Adrenal gland (tissue), 19 donors: ENCODE measurements at places on chromosomes 7 and 10. TPM values are rescaled to one million over a fixed set of nuclear protein-coding genes. Genes with fewer than 3 reads are reported as not detected.

DNA sequence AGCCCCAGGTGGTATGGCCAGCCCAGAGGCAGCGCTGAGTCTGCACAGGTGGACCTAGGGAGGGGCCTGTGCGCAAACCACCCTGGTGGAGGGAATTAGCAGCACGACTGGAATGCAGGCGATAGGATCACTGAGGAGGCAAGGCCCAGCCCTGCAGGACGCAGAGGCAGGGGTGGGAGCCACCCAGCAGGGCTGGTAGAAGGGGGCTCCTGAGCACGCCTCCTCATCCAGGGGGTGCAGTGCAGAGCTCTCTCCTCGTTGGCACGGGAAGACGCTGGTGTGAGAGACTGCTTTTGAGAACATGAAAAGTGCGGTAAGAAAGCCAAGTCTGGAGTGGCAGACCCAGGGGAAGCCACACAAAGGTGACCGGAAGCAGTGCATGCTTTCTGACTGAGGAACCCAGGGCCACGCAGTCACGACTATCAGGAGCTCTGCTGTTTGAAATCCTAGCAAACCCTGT is 6.0 kb downstream of the FXYD4 start:
- DNase-seq: no peak

- DNase-seq: no peak
Measured at GRCh38 chr7:26658389-26659084, 205.9 kb downstream of the SKAP2 start.

- DNase-seq: no peak
Measured at GRCh38 chr10:11407939-11408338, 203.5 kb downstream of the USP6NL start.

- peak; percentile 81 for DNase-seq
Measured at GRCh38 chr7:91034459-91035368, 229.5 kb upstream of the FZD1 start.

DNA sequence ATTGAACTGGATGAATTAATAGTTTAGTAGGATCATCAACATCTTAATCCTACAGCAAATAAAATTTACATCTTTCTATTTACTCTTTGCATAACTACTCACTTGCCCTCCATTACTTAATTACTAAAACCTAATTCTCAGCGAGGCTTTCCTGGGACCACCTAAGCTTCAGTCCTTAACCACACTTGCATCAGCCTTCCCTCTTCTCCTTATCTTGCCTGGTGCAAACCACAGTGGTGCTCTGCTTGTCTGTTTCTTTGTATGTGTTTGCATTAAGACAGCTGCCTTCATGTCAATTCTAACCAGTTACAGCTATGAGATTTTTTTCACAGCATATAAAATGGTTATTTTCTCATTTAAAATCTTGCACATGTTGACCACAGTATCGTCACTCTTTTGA is 72.6 kb upstream of the ZNF92 start:
- no peak for DNase-seq

- peak; percentile 68 for DNase-seq
Measured at GRCh38 chr10:43409385-43410109, 561 bp upstream of the HNRNPF start.

DNA sequence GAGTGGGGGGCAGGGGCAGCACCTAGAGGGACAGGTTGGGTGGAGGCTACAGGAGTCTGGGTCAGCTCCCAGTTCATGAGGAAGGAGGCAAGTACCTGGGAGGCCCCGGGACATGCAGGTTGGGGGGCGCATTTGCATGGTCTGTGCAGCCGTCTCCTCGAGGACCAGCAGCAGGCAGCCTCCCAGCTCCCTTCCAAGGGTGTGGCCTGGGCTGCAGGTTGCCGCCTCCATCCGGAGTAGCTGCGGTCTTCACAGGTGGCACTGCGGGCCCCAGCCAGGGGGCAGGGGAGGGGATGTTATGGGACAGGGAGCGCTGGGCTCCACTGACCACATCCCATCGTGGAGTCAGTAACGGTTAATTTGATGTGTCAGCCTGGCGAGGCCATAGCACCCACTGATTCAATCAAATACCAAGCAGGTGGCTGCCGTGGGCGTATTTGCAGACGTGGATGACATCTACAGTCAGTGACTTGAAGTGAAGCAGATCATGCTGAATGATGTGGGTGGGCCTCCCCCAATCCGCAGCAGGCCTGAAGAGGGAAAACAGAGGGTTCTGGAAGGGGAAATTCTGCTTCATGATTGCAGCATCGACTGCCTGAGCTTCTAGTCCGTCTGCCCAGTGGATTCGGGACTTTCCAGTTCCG is 81.6 kb downstream of the PRKAG2 start:
- peak; percentile 83 for DNase-seq

DNA sequence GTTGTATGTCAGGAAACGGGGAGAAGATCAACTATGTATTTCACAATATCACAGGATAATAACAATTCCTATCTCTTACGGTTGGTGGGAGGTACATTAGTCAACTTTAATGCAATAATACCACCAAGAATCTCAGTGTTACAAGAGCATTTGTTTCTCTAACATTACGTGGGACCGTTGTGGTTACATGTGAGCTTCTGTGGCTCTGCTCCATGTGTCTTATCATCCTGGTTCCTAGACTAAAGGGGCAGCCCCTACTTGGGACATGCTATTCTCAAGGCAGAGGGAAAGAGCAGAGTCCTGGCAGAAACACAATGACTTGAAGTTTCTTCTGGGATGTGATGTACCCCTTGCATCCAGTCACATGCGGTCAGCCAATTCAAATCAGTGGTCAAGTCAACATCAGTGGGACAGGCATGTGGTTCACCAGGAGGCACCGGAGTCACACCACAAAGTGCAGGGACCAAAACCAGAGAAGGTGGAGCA is 2.5 kb upstream of the ZNF22 start:
- DNase-seq: no peak

DNA sequence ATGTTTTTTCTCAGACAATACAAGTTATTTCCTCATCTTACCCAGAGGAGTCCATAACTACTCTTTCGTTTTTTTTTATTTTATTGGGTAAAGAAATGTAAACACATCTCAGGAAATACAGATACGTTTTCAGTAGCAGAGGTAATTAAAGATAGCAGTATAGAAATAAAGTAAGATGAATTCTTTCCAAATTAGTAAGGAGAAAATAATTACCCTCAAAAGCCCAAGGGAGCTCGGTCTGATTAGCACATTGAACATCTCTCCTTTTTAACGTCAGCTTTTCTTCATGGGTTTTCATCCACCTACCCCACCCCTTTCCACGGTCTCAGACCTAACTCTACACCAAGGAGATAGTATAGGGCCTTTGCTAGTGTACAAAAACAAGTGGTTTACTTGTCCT is 294.2 kb downstream of the GRID1 start:
- no peak for DNase-seq

DNA sequence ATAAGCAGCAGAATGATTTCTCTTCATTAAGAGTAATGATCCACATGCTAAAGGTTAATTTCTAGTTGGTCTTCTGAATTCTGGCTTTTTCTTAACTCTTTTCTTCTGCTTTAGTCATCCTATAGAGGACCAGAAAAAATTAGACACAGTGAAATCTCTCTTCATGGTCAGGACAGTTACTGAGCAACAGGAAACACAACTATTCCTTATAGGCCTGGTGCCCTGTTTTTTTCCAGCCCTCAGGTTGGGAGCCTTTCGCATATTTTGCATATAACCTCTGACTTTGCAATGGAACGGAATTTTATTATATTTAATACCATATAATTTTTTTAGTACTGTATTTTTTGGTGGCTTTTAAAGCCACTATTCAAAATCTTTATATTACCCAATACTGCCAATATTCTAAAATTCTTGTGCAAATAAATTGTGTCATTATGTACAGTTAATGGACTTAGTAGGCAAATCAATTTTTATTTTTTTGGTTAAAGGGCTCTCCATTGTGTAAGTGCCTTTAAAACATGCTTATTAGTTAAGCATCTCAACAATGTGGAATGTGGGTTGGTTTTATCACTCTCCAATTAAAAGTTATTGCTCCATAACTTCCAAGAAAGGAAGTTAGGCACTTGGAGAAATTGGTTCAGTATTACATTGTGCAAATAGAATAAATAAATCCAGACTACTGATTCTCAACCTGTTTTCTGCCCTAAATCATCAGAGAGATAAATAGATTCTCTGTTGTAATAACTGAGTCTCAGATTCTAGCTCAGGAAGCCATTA is 22.5 kb downstream of the ARL4A start:
- DNase-seq: no peak

DNA sequence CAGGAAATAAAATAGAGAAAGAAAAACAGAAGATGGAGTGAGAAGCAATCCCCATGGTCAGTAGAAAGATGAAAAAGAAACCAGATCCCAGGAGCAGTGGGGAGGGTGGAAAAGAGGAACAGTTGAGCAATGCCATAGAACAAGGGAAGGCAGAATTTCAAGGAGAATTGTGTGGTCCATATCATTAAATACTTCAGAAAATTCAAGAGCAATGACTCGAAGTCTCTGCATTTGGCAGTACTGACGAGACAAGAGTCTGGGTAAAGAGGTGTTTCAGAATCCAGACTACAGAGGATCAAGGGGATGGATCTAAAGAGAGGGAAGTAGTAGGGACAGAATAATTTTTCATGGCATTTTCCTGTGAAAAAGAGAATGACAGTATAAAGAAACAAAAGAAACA is 512.6 kb downstream of the PHTF2 start:
- DNase-seq: no peak

GRCh38 chr7:135204341-135204749 is 7.0 kb downstream of the WDR91 start:
- no peak for DNase-seq

DNA sequence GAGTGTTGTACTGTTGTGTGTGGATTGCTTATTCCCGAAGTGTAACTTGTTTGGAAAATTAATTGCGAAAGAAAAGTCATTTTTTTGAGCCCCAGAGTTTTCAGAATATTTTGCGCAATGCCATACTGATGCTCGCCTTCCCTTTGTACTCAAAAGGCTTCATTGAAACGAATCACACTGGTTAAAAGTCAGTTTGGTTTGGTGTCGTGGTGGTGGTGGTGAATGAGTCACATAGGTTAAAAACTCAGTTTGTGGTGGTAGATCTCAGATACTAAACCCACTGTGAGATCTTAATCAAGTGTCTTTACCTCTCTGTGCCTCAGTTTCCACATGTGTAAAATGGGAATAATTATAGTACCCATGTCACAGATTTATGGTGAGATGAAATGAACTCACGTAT is 61.1 kb upstream of the IL6 start:
- no peak for DNase-seq

DNA sequence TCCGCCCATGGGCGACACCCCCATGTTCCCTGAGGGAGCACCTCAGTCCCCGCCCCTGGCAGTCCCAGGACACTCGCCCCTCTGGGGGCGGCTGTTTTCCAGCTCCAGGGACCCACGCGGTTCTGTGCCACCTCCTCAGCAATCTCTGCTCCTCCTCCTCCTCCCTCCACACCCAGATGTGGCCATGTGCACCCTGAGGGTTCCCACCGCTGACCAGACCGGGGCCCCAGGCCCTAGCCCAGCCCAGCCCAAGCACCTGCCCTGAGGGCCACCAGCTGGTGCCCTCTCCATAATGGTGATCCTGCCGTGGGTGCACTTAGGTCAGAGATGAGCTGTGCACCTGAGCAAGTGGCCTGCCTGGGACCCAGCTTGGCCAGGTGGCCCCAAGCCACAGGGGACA is 25.1 kb downstream of the AP5Z1 start:
- no peak for DNase-seq

DNA sequence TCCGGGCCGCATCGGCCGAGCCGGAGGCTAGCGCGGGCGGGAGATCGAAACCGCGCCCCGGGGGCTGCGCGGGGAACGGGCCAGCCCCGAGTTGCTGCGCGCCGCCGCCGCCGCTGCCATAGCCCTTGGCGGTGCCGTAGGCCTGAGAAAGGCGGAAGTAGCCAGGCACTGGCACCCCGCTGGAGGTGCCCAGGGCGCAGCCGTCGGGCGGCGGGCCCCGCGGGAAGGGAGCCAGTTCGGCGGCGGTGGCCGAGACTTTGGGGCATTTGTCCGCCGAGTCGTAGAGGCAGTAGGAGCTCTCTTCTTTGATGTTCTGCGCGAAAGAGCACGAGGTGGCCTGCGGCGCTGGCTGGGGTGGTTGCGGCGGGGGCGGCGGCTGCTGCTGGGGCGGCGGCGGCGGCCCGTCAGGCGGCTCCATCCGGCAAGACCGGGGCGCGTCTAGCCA is 587 bp downstream of the HOXA10 start:
- peak; percentile 46 for DNase-seq

DNA sequence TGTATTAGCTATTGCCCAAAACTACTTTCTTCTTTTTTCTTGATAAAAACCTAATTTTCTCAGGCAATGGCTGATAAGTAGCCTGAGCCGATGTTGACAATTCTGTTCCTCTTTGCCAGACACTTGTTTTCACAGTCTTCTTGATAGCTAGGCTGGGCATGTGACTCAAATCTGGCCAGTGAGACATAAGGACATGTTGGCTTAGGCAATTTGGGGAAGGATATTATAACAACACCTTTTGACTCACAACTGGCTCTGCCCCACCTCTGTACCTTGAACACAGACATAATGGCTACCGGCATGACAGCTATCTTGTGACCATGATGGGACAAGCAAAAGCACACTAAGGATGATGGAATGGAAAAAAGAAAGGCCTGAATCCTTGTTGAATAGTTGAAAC is 72.9 kb upstream of the GPR22 start:
- DNase-seq: no peak

GRCh38 chr7:76507723-76508406 is 2.5 kb upstream of the UPK3B start:
- DNase-seq: no peak

GRCh38 chr7:74481458-74482196 is 27.9 kb downstream of the GTF2IRD1 start:
- peak; percentile 31 for DNase-seq

GRCh38 chr10:110507346-110507745 is 9.6 kb downstream of the DUSP5 start:
- DNase-seq: no peak

DNA sequence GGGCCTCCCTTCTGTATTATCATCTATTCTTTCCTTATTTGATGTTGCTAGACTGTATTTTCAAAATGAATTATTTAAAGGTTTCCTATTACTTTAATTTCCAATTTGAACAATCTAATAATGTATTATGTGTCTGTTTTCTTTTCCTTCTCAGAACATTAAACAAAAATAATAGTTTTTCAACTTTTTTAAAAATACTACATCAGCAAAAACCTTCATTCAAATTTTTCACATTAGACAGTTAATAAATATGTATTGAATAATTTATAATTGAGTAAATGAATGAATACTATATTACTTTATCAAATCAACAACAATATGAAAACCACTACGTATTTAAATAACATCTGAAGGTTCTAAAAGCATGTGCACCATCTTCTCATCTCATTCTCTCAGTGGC is 644.1 kb upstream of the SEMA3D start:
- no peak for DNase-seq

- DNase-seq: peak; percentile 16
Measured at GRCh38 chr10:13439313-13440184, 89.3 kb downstream of the BEND7 start.

VPS50 gene
- 6.9 TPM for polyA plus RNA-seq

MORN4 gene
- polyA plus RNA-seq: 5.1 TPM

CCL24 gene
- polyA plus RNA-seq: not detected

RBM20 gene
- 0.32 TPM for polyA plus RNA-seq

CFAP58 gene
- polyA plus RNA-seq: 1.3 TPM

AGR3 gene
- not detected for polyA plus RNA-seq

GTPBP10 gene
- polyA plus RNA-seq: 15.1 TPM

TET1 gene
- 0.07 TPM for polyA plus RNA-seq

OR9A2 gene
- polyA plus RNA-seq: not detected

ELFN1 gene
- polyA plus RNA-seq: 0.80 TPM

GPR158 gene
- 0.64 TPM for polyA plus RNA-seq

ENO4 gene
- 0.37 TPM for polyA plus RNA-seq

IL15RA gene
- 6.8 TPM for polyA plus RNA-seq

C10orf105 gene
- polyA plus RNA-seq: 0.07 TPM

SLC29A3 gene
- 2.2 TPM for polyA plus RNA-seq

LRRTM3 gene
- 4.4 TPM for polyA plus RNA-seq

LRRC4 gene
- polyA plus RNA-seq: 14.5 TPM

SKIDA1 gene
- polyA plus RNA-seq: 1.6 TPM

LEP gene
- polyA plus RNA-seq: 0.16 TPM
